Activated CD4-positive, alpha-beta T cell treated with anti-CD3 and anti-CD28 coated beads, Interleukin-2, amount 50 U/mL, for 16 hours (primary cell): ENCODE measurements at places on chromosomes 1 and 21.

DNA sequence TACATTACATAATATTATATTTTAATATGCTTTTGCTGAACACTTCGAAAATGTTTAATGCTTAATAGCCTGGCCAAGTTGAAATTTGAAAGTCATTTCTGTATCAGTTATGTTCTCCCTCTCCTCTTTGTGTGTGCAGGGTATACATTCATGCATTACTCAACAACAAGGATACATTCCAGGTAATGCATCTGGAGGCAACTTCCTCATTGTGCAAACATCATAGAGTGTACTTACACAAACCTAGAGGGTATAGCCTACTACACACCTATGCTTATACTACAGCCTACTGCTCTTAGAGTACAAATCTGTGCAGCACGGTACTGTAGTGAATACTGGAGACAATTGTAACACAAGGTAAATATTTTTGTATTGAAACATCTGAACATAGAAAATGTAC is 407.3 kb downstream of the MRPL39 start:
- no peak for DNase-seq

DNA sequence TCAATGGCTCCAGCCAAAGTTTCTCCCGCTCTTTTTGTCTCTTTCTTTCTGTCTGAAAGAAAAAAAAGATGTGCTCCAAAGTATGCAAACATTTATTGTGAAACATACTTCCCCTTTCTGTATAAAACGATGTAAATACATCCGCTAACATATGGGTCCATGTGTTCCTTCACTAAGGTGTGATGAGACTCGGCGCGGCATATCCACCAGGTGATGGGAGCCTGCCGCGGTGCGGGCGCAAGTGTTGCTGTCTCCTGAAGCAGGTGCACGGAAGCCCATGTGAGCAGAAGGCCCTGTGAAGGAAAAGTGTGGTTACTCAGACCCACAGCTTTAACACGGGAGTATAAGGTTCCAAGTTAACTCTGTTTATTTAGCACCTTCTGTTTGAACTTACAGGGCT is 466.6 kb upstream of the C1orf87 start:
- DNase-seq, result no peak

DNA sequence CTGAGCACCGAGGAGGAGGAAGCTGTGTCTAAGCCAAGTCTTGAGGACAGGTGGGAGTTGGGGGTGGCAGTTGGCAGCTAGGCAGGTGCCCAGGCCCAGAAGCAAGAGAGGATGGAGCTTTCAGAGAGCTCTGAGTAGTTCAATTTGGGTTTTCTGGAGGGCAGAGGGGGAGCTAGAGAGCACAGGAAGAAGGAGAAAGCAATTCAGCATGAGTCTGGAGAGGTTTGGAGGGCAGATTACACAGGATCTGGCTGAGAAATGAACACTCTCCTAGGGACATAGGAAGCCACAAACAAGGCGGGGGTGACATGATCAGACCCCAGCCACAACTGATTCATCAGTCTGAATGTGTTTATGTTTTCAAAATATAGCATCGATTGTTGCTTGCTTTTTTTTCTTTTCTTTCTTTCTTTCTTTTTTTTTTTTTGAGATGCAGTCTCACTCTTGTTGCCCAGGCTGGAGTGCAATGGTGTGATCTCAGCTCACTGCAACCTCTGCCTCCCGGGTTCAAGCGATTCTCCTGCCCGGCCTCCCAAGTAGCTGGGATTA is 23.8 kb downstream of the PTPRF start:
- peak; percentile 53 for DNase-seq

DNA sequence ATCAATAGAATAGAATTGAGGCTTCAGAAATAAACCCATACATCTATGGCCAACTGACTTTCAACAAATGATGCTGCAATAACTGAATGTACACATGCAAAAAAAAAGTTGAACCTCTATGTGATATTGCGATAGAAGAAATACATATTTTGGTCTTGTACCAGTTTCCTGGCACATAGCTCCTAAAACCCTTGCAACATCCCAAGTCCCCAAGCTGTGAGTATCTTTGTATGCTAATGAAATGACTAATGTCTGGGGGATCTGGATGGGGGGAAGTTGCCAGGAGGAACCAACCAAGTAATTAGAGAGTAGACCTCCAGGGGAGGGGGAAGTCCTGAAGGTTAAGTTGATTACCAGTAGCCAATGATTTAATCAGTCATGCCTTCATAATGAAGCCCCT is 24.4 kb downstream of the BLZF1 start:
- DNase-seq, result no peak
